CD4-positive, alpha-beta T cell treated with Interleukin-15 for 4 hours (primary cell): ENCODE measurements at places on chromosomes 1 and 21.

DNA sequence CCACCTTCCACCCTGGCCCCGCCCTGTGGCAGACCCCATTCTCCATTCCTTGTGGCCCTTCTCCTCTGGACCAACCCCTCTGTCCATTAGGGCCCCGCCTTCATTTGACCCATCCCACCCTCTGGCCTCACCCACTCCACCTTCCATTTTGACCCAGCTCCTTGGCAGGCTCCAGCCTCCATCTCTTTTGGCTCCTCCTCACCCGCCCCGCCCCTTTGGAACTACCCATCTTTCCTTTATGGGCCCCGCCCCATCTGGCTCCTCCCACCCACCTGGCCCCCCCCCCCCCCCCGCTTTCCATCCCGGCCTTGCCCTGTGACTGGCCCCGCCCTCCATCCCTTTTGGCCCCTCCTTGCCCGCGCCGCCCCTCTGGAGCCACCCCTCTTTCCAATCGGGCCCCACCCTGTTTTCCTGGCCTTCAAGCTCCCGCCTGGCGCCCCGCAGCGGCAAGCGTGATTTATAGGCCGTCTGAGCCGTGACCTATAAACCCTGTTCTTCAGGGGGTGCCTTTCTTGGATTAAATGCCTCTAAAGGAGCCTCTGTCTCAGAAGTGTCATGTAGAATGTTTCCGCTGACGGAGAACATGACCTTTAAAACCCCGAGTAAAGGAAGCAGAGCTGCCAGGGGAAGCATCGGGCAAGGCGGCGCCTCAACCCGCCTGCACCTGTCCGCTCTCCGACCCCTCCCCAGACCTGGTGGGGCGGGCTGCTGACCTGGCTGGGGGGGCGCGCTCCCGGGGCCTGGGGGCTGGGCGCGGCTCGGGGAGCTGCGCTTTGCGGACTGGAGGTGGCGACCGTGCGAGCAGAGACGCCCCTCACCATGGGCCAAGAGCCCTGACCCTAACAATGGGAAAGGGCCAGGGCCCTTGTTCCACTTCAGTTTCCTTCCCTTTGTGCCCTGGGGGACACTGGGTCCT is 178.0 kb downstream of the CAMTA1 start:
- DNase-seq: no peak

DNA sequence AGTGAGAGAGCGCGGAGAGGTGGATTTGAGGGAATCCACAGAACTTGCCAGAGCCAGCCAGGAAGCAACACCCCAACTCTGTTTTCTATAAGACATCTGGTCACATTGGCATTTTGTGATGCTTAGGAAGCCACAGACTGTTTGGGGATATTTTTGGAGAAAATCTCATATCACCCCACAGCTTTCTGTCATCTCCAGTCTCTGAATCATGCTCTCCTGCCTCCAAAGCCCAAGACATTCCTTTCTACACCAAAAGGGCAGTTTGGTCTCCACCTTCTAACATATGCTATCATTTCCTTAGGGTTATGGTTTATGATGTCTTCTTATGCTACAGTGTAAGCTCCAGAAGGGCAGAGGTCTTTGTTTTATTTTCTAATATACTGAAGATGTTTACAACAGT is 14.4 kb upstream of the BCL10 start:
- DNase-seq: no peak

DNA sequence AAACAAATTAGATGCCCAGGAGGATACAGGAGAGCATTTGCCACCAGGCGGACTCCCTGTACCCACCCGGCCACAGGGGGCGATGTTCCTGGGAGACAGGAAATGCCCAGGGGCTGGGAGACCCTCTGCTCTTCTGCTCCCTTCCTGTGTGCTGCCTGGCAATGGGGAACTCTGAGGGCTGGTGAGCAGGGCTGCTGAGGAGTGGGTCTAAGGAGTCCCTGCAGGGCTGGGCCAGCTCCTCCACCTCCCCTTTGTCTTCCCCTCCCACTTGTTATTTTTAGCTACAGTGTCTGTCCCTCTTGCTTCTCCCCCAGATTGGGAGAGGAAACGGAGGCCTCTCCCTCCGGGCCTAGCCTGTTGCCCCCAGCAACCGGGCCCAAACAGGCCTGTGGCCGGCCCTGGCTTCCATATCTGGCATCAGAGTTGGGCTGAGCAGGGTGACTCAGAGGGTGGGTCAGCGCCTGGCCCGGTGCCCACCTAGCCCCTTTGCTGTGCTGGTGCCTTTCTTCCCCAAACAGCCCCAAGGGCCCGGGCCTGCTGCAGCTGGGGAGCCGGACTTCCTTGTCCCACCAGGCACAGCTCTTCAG is 11.6 kb downstream of the LMNA start:
- peak; percentile 84 for DNase-seq

DNA sequence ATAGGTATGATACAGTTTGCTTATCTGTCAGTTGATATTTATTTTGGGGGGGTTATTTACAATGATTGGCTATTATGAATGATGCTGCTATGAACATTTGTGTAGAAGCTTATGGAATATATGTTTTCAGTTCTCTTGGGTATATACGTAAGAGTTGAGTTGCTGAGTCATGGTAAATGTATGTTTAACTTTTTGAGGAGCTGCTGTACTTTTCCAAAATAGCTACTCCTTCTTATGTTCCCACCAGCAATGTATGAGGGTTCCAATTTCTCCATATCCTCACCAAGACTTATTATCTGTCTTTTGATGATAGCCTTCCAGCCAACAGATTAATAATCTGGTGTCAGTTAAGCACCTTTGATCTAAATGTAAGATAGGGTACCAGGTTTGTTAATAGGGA is 11.9 kb downstream of the SOAT1 start:
- DNase-seq: no peak

- DNase-seq: no peak
Measured at GRCh38 chr1:44646261-44647110, 27.8 kb downstream of the TMEM53 start.
